Activated CD4-positive, alpha-beta T cell treated with anti-CD3 and anti-CD28 coated beads for 24 hours (primary cell): ENCODE measurements at places on chromosomes 5 and 9.

DNA sequence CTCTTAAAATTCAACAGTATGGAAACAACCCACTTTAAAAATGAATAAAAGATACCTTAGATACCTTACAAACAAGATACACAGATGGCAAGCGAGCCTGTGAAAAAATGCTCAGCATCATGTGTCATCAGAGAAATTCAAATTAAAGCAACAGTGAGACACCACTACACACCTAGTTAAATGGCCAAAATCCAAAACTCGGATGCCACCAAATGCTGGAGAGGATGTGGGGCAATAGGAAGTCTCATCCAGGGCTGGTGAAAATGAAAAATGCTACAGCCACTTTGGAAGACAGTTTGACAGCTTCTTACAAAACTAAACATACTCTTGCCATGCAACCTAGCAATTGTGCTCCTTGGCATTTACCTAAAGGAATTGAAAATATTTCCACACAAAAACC, 17.9 kb downstream of the DUSP1 start:
- no peak for DNase-seq

DNA sequence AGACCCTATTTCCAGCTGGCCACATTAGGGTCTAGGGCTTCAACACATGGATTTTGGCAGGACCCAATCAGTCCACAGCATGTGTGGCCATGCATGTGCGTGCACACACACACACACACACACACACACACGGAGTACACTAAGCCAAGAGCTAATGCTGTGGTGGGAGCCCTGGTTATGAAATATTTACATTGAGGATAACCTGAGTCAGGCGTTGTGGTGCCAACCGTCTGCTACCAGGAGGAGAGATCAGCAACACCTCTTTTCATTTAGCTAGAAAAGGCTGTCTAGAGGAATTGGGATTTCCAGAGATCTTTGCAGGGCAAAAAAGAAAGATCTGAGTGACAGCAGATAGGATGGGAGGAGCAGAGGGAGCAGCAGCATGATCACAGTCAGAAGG, 141.5 kb downstream of the TRPM3 start:
- no peak for DNase-seq

DNA sequence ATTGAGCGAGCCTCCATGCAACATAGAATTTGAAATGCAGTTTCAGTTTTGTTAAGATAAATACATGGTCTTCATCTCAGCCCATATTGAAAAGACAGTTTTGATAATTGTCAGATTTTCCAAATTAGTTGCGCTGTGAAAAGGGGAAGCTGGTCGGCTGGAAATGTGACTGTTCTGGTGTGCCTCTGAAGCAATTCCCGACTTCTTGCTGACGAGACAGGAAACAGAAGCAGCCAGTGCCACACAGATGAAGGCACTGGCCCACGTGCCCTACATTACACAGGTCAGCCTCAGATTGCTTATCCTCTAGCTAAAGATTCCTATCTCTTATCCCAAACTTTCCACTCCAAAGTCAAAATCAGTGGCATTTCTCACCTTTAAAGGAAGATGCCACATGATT, 214.1 kb upstream of the TLE4 start:
- no peak for DNase-seq

DNA sequence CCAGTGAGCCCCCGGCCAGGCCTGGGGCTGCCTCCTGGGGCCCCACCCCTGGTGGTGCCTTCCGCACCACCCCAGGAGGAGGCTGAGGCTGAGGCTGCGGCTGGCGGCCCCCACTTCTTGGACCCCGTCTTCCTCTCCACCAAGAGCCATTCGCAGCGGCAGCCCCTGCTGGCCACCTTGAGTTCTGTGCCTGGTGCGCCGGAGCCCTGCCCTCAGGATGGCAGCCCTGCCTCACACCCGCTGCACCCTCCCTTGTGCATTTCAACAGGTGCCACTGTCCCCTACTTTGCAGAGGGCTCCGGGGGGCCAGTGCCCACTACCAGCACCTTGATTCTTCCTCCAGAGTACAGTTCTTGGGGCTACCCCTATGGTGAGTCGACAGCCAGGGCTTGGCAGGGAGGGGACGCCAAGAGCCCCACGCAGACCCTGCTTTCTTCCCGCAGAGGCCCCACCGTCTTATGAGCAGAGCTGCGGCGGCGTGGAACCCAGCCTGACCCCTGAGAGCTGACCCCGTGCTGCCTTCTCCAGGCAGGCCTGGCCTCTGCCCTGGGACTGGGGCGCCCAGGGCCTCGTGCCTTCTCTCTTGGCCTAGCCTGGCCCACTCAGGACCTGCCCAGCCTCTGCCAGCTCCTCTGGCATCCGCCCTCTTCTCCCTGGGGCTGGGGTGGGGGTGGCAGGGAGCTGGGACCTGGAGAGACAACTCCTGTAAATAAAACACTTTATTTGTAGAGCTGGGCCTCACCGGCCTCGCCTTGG, 4.0 kb upstream of the EHMT1 start:
- DNase-seq, result no peak

DNA sequence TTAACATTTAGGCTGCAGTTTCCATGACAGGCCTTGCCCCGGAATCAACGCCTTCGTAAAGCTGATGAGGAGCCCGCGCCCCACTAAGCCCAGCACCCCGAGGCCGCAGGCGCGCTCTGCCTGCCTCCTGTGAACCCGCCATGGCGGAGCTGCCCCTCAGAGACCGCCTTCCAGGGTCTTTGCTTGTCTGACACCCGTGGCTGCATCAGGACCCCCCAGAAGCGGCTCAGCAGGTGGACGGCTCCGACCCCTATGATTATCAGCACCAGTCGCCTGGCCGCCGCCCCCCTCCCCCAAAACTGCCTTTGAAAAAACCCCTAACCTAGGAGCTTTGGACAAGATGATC, 507 bp upstream of the DPH7 start:
- no peak for DNase-seq

GRCh38 chr5:138339091-138339456, 1.0 kb downstream of the FAM53C start:
- DNase-seq, result no peak

DNA sequence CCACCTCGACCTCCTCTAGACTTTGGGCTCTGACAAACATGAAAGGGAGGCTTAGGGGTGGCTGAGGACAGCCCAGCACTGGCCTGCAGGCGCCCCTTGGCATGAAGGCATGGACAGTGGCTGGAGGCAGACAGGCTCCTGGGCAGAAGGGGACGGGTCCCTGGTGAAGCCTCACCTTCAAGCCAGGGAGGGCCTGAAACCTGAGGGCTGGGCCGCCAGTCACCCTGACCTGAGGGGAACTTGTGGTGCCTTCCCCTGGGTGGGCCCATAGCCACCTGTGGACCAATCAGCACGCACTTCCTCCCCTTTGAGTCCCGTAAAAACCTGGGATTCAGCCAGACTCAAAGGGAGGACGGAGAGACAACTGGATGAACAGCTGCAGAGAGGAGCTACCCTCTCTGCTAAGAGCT, 90.4 kb upstream of the PUM3 start:
- no peak for DNase-seq

- no peak for DNase-seq
Measured at GRCh38 chr9:137058521-137059234, 4.8 kb upstream of the ENTPD2 start.

DNA sequence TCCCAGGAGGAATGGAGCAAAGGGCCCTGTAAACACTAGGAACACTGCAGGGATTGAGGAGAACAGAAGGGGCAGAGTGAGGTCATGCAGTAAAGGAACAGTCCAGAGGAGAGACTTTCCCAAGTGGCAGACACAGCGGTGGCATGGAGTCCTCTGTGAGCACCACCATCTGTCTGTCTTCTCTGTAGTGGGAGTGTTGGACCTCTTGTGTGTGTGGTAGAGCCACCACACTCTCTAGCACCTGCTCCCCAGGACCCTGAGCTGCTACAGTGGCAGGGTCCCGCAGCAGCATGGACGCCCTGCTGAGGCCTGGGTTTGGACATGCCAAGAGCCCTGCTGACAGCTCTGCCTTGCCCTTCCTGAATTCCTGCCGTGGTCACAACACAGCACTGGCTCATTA, 75.7 kb upstream of the LARP1 start:
- DNase-seq, result no peak

DNA sequence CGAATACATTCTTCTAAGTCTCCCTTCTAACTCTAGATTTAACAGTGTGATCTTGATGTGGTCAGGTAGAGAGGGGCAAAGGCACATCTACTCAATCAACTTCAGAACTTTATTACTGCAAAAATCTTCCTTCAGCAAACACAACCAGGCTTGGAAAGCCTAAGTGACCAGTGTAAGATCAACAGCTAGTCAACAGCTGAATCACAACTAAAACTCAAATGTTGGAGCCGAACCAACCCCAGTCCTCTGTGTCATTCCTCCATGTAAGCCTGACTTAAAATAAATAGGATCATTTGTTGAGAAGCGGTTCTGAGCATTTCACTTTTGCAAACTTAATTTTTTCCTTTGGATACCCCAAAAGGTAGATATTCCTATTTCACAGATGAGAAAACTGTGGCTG, 352.7 kb downstream of the EBF1 start:
- DNase-seq, result no peak

- no peak for DNase-seq
Measured at GRCh38 chr5:88226881-88227450, 41.7 kb downstream of the TMEM161B start.

DNA sequence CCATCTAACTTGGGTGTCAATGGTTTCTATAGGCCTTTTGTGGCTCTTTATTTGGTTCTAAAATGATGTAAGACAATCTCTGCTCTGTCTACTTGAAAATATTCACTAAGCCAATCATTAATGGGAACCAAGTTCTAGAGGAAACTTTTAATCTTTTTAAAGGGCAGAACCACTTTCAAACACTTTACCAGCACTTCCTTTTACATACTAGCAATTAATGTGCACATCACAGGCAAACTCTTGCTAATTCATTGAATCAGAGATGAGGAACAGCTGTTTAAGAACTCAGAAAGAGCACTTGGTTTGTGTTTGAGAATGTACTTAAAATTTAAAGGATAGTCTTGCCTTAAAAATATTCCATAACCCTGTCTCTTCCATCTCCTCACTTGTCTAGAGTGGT, 83.4 kb downstream of the PAPPA start:
- DNase-seq, result no peak

- DNase-seq, result no peak
Measured at GRCh38 chr9:82600536-82601292, 462.2 kb downstream of the RASEF start.

GRCh38 chr5:142325725-142326479, 1.1 kb upstream of the SPRY4 start:
- DNase-seq, result no peak

GRCh38 chr9:78713614-78714405, 416.9 kb downstream of the PSAT1 start:
- DNase-seq, result no peak

- DNase-seq, result no peak
Measured at GRCh38 chr5:93072831-93073459, 508.1 kb downstream of the NR2F1-AS1 start.

DNA sequence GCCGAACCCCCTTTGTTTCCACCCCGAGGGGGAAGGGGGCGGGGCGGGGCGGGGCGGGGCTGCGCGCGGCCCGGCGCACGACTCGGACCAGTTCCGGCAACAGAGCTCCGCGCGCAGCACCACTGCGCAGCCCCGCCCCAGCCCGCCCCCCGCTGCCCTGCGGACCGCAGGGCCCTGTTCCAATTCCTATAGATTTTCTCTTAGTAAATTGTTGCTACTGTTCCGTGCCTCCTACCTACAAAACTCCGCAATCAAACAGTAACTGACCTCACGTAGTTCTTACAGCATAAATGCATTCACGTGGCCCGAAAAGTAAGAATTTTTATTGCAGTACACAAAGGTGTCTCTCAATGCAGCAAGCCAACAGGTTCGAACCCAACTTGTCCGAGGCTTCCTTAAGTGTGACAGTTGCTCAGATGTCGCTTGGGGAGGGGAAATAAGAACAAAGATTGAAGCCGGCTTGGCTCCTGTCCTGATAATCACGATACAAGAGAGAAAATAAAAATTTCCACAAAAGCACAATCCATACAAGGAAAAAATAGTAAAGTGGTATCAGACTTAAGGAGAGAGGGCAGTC, 1.2 kb upstream of the RNF38 start:
- no peak for DNase-seq

- no peak for DNase-seq
Measured at GRCh38 chr5:180093651-180094382, 22.3 kb upstream of the RNF130 start.

- DNase-seq, result no peak
Measured at GRCh38 chr9:74120470-74120869, 376.7 kb upstream of the RORB start.

GRCh38 chr9:8315211-8315610, 515.6 kb upstream of the DMAC1 start:
- no peak for DNase-seq

GRCh38 chr5:172523146-172523745, 68.9 kb upstream of the SH3PXD2B start:
- DNase-seq, result no peak

DNA sequence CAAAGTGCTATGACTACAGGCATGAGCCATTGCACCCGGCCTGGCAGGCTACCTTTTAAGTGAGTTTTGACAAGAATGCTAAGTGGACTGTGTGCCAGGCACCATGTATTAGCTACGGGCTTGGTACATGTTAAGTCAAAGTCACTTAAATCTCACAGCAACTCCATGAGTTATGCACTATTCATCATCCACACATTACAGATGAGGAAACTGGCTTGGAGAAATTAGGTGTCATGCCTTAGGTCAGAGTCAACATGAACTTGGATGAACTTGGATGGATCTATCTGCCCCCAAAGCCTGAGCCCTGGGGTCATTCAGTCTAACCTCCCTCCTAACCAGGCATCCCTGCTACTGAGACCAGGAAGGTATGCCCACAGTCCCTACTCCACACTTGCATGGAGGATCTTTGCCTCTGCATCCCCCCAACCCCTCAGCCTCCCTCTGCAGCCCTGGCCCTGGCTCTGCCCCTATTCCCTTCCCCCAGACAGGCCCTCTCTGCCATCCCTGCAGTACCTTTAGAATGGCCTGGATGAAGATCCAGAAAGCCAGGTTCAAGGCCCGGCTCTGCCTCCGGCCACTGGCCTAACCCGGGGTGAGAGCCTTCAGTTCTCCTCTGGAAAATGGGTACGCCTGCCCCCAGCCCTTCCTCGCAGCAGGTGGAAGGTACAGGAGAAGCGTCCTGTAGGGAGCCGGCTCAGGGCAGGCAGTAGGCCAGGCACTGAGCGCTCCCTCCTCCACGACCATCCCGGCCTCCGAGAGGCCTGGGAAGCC, 685 bp upstream of the ADGRD2 start:
- DNase-seq, result no peak

- no peak for DNase-seq
Measured at GRCh38 chr5:56071470-56071869, 76.7 kb upstream of the IL6ST start.

- no peak for DNase-seq
Measured at GRCh38 chr5:149749481-149750365, 19.6 kb downstream of the PPARGC1B start.

GRCh38 chr5:116090302-116090701, 5.5 kb downstream of the COMMD10 start:
- DNase-seq, result no peak

GRCh38 chr5:122311961-122312590, at the start of gene SNCAIP:
Gene SNCAIP, plus strand, starts transcription at chr5:122312237. Its CDS starts 78,898 bp downstream, at chr5:122391135.
- DNase-seq, result no peak

- DNase-seq, result no peak
Measured at GRCh38 chr5:1708592-1709141, 91.0 kb downstream of the MRPL36 start.

- DNase-seq, result no peak
Measured at GRCh38 chr5:4374866-4375265, 765.3 kb upstream of the ADAMTS16 start.
